Esophagus squamous epithelium (tissue), 5 donors: ENCODE measurements at places on chromosomes 2 and 18.

DNA sequence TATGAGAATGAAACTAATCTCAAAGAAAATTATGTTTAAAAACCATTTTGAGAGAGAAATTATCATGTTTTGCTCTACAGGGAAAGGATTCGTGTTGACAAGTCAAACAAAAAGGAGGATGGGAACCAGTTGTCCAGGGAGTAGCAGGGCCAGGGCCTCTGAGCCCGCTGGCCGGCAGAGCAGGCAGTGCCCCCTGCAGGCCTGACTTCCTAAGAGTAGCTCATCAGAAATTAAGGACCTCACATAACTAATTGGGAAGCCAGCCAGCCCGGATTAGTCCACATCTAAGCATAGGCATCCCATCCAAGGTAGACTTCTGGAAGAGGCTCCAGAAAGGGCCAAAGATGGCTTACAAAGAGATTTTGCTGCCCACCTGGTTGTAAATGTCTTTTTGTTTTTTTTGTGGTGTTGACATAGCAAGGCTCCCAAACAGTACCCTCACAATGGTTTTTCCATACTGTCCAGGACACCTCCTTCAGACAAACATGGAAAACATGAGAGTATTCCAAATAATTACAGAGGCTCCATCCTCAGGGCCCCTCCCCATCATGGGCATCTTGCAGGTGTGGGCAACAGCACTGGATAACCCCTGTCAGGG, 241.2 kb upstream of the TANK start:
- DNase-seq, result no peak

DNA sequence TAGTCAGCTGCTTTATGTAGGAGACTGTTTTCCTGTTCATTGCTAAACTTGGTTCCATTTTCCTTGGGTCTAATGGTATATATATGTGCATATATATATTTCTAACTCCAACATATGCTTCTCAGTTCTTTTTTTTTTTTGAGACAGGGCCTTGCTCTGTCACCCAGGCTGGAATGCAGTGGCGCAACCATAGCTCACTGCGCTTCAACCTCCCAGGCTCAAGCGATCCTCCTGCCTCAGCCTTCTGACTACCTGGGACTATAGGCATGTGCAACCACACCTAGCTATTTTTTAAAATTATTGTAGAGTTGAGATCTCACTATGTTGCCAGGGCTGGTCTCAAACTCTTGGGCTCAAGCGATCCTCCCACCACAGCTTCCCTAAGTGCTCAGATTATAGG, 22.1 kb downstream of the STPG4 start:
- DNase-seq, result no peak

- DNase-seq, result no peak
Observed at GRCh38 chr18:12599966-12600365, 57.9 kb downstream of the SPIRE1 start.

DNA sequence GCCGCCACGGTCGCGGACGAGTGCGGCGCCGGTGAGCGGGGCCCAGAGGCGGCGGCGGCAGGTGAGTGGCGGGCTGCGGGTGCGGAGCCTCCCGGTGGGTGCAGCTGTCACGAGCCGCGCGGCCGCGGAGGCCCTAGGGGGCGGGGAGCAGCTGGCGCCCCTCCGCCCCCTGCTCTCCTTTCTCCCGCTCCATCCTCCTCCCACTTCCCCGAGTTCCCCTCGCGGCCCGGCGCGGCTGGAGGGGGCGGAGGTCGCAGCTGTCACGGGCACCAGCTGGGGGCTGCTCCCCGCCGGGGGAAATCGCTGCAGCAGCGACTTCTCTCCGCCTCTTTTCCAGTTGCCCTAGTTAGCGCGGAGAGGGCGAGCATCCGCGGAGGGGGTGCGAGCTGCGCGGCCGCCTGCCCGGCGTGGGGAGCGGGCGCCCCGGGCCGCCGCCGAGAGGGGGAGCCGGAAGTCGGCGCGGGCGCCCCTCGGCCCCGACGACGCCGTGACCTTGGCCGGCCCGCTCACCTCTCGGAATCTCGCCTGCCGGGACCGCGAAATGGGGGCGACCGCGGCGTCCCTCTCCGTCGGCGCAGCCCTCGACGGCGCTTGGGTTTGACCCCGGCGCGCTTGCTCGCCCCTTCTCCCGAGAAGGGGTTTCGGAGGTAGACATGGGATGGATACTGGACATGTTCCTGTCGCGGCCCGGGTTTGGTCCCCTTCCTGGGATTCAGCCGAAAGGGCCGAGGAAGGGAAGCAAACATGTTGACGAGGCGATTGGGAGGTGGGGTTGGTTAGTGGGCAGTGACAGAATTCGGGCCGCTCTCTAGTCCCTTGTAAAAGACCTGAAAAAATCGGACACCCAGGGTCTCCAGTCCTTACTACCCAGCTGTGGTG, 727 bp downstream of the NCOA1 start:
- DNase-seq, result no peak

GRCh38 chr2:217394510-217395351, 534.9 kb upstream of the TNP1 start:
- DNase-seq, result no peak

GRCh38 chr18:59593291-59593717, 103.9 kb downstream of the CCBE1 start:
- DNase-seq, result no peak

DNA sequence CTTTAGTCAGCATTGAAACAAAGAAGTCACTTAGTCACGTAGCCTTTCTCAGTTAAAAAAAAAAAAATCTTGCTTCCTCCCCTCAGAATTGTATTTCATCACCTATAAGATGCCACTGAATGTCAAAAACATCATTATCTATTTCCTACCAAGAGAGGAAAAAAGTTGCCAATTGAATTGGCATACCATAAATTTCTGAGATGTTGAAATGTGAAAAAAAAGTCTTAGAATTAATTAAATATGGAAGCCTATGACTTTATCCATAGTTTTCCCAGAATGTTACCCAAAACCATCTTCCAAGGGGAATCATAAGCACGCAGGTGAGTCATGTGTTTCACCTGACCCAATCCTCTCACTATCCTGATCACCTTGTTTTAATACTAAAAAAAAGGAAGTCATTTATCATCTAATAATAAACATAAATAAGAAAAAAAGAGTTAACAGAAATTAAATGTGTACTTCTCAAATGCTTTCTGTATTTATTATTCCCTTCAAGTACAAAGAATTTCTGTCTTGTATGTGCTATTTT, 205.7 kb downstream of the TCF4 start:
- DNase-seq, result no peak

- no peak for DNase-seq
Observed at GRCh38 chr2:221034026-221034701, 537.9 kb downstream of the EPHA4 start.

DNA sequence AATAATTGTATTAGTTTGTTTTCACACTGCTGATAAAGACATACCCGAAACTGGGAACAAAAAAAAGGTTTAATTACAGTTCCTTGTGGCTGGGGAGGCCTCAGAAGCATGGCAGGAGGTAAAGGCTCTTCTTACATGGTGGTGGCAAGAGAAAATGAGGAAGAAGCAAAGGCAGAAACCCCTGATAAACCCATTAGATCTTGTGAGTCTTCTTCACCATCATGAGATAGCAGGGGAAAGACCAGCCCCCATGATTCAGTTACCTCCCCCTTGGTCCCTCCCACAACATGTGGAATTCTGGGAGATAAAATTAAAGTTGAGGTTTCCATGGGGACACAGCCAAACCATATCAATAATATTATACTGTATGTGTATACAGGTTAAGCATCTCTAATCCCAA, 73.3 kb upstream of the CABLES1 start:
- no peak for DNase-seq

- no peak for DNase-seq
Observed at GRCh38 chr2:133848111-133848649, 279.9 kb upstream of the NCKAP5 start.

GRCh38 chr2:164840458-164840929, 1.1 kb downstream of the COBLL1 start:
- DNase-seq, result no peak

- DNase-seq, result no peak
Observed at GRCh38 chr2:96636551-96637171, 1.5 kb downstream of the KANSL3 start.

DNA sequence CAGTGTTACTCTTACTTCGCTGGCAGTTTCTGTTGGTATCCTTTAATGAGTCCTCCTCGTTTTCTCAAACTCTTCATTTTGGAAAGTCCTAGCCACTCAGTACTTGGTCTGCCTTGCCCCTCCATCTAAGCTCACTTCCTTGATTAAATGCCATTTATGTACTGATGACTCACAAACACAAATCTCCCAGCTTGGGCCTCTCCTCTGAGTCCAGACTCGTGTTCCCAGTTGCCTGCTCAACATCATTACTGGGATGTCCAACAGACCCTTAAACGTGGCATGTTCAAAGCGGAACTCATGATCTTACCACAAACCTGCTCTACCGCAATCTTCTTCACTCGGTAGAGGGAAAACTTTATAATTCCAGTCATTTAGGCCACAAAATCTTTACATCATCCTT, 13.8 kb upstream of the CCDC68 start:
- no peak for DNase-seq

- DNase-seq, result no peak
Observed at GRCh38 chr18:56168049-56168781, 470.2 kb downstream of the TXNL1 start.

- DNase-seq, result no peak
Observed at GRCh38 chr2:196500686-196501431, 138.7 kb upstream of the CCDC150 start.

DNA sequence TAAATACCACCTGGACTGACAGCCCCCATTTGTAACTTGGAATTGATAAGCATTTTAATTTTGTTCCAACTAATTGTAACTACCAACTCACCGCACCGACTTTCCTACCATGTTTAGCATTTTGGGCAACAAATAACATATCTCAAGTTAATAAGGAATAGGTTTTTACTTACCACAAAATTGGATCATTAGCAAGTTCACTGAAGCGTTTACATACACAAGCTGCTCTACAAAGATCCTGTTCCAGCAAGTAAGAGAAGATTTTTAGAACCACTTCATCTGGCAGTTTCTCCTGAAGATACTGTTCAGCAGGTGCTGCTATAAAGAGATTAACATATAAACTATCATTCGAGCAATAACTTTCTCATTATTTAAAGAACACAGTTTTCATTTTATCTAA, 55.7 kb downstream of the MSH6 start:
- no peak for DNase-seq

GRCh38 chr2:194015751-194016150, 1641.3 kb upstream of the SLC39A10 start:
- no peak for DNase-seq

DNA sequence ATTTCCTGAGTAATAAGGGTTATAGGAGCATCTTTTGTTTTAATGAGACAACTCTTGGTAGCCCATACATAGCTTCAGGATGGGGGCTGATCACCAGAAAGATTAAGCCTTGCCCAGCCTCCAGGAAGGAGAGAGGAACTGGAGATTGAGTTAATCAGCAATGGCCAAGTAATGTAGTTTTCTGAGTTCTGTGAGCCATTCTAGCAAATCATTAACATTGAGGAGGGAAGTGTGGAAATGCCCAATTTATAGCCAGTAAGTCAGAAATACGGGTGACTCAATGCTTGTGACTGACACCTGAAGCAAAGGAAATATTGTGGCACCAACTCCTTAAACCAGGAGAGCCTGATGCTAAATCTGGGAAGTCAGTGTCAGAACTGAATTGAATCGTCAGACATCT, 205.1 kb upstream of the SRD5A2 start:
- no peak for DNase-seq

GRCh38 chr2:128195435-128195984, 104.5 kb downstream of the UGGT1 start:
- no peak for DNase-seq

- DNase-seq, result no peak
Observed at GRCh38 chr2:194822097-194822496, 834.9 kb upstream of the SLC39A10 start.

- no peak for DNase-seq
Observed at GRCh38 chr2:28276076-28276618, 116.5 kb upstream of the FOSL2 start.
